Epithelial cell of esophagus (primary cell): ENCODE measurements at places on chromosomes 7 and 10.

DNA sequence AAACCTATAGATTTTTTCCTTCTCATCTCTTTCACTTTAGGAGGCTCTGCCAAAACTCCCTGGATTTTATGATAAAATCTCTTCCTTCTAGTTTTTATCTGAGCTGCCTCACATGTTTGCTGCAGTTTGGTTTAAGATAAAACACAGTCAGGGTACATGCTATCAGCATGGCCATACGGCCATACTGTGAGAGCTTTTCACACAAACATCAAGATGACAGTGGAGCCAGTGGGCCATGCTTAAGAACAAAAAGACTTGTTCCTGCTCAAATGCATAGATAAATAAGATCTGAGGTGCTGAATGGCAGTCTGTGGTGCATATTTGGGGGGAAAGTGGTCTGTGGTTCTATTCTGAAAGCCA is 91.0 kb downstream of the ELMO1 start:
- DNase-seq = no peak

- DNase-seq = no peak
These were observed 33.8 kb downstream of the MAP3K8 start for GRCh38 chr10:30467651-30468338.

DNA sequence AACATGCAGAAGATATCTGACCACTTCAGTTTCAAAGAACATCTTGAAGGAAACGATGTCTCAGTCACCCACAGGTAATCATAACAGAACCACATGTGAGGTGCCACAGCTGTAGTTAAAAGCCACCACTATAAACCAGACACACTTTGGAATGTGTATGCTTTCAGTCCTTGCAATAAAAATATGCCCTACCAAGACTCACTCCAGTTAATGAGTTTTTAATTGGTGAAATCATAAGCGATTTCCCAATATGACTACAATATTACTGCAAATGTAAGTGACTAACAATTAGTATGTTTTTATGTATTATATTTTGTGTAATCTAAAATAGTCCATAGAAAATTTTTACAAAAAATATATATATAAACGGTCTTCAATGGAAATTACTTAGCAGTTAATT is 428.2 kb downstream of the PARD3 start:
- peak; percentile 18 for DNase-seq

- peak; percentile 85 for DNase-seq
These were observed 5.0 kb downstream of the CD36 start for GRCh38 chr7:80643336-80643915.

GRCh38 chr7:157622408-157623205 is 285.8 kb downstream of the DNAJB6 start:
- DNase-seq = no peak

GRCh38 chr10:35585903-35586535 is 19.1 kb upstream of the GJD4 start:
- peak; percentile 53 for DNase-seq

DNA sequence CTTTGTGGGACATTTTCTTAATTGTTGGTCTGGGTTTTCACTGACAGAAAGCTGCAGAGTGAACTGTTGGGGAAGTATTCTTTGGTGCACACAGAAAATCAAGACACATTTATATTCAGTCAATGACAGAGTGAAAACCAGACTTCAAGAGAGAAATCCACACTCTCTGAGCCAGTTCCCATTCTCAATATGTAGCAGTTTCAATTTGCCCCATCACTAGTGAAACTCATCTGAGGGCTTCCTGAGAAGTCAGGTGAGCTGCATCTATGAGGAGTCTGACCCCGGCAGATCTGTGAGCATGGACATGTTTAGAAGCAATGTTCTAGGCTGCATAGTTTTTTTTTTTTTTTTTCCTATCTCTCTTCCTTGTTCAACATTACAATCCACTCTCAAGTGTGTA is 163.7 kb upstream of the AHR start:
- DNase-seq = no peak

- DNase-seq = no peak
These were observed 201.2 kb upstream of the MDFIC start for GRCh38 chr7:114720725-114721124.

GRCh38 chr7:25167262-25167843 is 42.3 kb upstream of the CYCS start:
- DNase-seq = peak; percentile 63
